ENCODE measurements at places on chromosomes 2 and 18.

- DNase-seq, result no peak
Observed at GRCh38 chr18:13453714-13454113, 235.2 kb downstream of the LDLRAD4 start.

- no peak for DNase-seq
Observed at GRCh38 chr2:97739020-97739892, 25.9 kb downstream of the ZAP70 start.

DNA sequence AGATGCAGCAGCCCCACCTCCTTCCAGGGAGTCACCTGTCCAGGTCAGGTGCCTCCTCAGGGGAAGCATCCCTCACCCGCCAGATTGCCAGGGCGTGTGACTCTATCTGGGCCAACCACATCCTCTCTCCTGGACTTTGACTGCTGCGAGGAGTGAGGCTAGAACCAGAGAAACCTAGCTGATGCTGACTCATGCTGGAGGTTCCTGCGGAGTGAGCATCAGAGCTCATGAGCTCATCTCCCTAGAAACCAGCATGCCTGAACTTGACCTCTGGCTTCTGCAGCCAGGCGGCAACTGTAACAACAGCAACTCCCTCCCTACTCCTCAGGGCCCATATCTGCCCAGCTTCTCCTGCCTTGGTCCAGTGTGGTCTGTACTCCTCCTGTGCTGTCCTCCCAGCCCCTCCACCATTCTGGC, 28.3 kb upstream of the NT5DC4 start:
- DNase-seq, result peak; percentile 48

DNA sequence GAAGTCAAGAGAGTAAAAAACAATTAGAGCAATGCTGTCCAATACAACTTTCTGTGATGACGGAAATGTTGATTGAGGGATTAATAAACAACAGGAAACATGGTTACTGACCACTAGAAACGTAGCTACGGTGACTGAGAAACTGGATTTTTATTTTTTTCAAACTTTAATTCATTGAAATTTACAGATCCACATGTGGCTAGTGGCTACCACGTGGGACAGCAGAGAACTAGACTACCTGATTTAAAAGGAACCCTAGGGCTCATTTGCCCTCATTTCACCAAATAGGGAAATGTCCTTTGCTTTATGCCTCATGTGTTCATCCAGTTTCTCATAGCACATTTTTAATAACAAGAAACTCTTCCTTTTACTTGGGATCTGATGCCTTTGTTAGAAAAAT, 413.0 kb downstream of the TGIF1 start:
- DNase-seq, result no peak

DNA sequence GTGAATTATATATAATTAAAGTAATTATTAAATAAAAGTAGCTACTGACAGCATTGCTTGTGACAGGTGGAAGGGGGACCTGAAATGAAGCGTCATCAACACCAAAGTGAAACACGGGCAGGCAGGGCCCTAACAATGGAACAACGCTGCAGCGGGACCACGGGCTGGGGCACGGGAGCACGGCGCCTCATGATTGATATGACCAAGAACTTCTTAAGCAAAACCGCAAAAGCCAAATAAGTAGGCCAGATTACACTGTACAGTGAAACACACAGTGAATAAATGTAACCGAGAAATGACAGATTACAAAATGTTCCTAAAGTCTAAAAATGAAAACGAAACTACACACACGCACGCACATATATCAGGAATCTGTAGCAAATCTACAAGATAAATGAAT, 81.4 kb downstream of the SNTG2 start:
- no peak for DNase-seq

- no peak for DNase-seq
Observed at GRCh38 chr2:68466361-68466777, 725 bp downstream of the FBXO48 start.
